ENCODE measurements at places on chromosomes 1 and 21. TPM values are rescaled to one million over a fixed set of nuclear protein-coding genes. Genes with fewer than 3 reads are reported as not detected.

Gene ZNF691
- 6.9 TPM for total RNA-seq

Gene MXRA8
- total RNA-seq: 0.63 TPM

Gene TESK2
- 1.2 TPM for total RNA-seq

Gene RYR2
- not detected for total RNA-seq

Gene LCE3D
- total RNA-seq: not detected

Gene UBE2J2
- total RNA-seq: 31.8 TPM

Gene ANKRD65
- 0.09 TPM for total RNA-seq

Gene LINGO4
- not detected for total RNA-seq

Gene NID1
- total RNA-seq: 60.6 TPM

Gene ATP5PF
- total RNA-seq: 49.4 TPM

Gene ABCA4
- total RNA-seq: 4.0 TPM

Gene PKP1
- not detected for total RNA-seq

Gene C1QA
- not detected for total RNA-seq

Gene CHRM3
- under 0.01 TPM for total RNA-seq

Gene LCE2A
- not detected for total RNA-seq

Gene PCP4L1
- total RNA-seq: not detected

Gene DNALI1
- 1.5 TPM for total RNA-seq

Gene MAP10
- total RNA-seq: 1.9 TPM

Gene WDR64
- total RNA-seq: not detected

Gene HSD3B2
- not detected for total RNA-seq

Gene NBPF20
- total RNA-seq: 3.7 TPM

Gene SCAMP3
- total RNA-seq: 26.4 TPM

Gene SPRR3
- total RNA-seq: not detected

Gene RBM11
- total RNA-seq: not detected

Gene TMEM82
- not detected for total RNA-seq

Gene C1orf87
- total RNA-seq: not detected

Gene LRRC53
- not detected for total RNA-seq

Gene HSF2BP
- 4.3 TPM for total RNA-seq

Gene PROK1
- not detected for total RNA-seq

Gene CAPN9
- not detected for total RNA-seq
